NCI-H2029 (cell line): ENCODE measurements at places on chromosomes 1 and 21.
A peak's percentile ranks its signal among the peaks of the same experiment; 100 is the strongest.

- DNase-seq: no peak
Measured at GRCh38 chr1:214615109-214615508, 12.1 kb downstream of the CENPF start.

GRCh38 chr1:200802865-200803512 is 64.3 kb downstream of the CAMSAP2 start:
- peak; percentile 67 for DNase-seq

GRCh38 chr1:31181515-31182343 is 58.0 kb downstream of the NKAIN1 start:
- peak; percentile 8 for DNase-seq

GRCh38 chr1:31633117-31633516 is 11.6 kb downstream of the PEF1 start:
- DNase-seq: no peak

DNA sequence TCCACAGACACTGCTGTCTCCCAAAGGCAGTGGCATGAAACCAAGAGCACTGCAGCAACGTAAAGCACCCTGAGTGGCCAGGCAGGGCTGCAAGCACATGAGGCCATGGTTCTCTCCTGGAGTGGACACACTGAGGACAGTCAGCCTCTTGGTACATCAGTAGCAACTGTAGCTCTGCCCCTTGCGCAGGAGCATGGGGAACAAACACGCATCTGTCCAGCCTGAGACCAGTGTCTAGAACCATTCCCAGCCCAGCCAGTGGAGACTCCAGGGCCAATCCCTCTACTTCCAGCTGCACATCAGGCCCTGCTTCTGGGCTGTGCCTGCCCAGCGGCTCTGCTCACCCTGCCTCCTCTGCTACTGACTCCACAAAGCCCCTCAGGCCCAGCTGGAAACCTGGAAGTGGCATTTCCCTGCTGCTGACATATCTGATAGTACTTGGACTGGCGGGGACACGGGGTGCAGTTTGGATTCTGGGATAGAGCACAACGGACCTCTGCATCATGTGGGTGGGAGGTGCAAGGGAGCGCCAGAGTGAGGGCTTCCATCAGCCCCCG is 49.0 kb downstream of the TOR1AIP2 start:
- DNase-seq: no peak

- DNase-seq: no peak
Measured at GRCh38 chr1:230267338-230268065, 158.6 kb downstream of the PGBD5 start.

DNA sequence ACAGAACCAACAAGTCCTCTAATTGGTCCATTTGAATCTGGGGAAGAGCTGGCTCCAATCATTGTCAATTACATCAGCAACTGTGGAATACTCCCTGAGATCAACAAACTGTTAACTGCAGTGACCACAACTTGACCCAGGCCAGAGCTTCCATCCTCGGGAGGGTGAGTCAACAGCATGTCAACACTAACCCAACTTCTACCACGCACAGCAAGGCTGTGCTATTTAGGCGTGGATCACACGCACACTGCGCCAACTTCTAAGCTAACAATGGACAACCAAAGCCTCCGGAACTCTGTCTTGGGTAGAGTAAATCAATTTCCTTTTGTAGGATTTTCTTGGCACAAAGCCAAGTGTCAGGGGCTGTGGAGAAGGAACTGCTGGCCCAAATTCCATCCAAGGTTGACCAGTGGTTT is 30.4 kb downstream of the APP start:
- DNase-seq: no peak

DNA sequence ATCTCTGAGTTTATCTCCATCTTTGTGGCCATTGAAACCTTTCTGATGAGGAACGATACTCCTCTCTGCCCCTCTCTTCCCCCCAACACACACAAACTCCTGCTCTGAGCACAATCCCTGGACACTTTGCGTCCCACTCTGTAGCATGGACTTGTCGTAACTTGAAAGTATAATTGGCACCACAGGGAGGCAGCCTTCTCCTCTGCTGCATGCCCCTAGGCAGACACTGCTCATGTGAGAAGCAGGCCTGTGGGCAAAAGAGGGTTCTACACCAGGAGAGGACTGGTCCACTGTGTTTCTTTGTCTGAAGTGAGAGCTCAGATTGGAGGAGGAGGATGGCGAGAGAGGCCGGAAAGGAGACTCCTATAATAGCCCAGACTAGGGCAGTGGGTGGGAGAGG is 3.8 kb upstream of the PARS2 start:
- no peak for DNase-seq

- no peak for DNase-seq
Measured at GRCh38 chr1:54111624-54112023, 41.2 kb downstream of the CDCP2 start.

DNA sequence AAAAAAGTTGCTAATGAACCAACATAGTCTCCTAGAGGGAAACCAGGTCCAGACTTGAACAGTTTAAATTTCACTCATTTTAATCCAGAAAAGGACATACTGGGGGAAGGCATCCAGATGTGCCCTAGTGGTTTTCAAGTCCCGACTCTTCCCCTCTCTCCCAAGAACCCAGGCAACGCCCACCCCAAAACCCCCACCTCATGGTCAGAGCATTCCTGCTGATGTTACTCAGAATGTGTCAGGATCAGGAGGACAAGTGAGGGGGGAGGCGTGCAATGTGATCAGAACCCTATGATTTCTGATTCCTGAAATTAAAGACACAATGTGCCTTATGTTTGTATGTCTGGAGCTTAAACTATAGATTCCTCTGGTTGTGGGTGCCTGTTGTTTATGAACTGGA is 1.6 kb upstream of the CTSK start:
- DNase-seq: no peak

- DNase-seq: no peak
Measured at GRCh38 chr1:41255978-41256377, 13.9 kb upstream of the SCMH1 start.

GRCh38 chr1:81314513-81315233 is 486.1 kb upstream of the ADGRL2 start:
- no peak for DNase-seq

DNA sequence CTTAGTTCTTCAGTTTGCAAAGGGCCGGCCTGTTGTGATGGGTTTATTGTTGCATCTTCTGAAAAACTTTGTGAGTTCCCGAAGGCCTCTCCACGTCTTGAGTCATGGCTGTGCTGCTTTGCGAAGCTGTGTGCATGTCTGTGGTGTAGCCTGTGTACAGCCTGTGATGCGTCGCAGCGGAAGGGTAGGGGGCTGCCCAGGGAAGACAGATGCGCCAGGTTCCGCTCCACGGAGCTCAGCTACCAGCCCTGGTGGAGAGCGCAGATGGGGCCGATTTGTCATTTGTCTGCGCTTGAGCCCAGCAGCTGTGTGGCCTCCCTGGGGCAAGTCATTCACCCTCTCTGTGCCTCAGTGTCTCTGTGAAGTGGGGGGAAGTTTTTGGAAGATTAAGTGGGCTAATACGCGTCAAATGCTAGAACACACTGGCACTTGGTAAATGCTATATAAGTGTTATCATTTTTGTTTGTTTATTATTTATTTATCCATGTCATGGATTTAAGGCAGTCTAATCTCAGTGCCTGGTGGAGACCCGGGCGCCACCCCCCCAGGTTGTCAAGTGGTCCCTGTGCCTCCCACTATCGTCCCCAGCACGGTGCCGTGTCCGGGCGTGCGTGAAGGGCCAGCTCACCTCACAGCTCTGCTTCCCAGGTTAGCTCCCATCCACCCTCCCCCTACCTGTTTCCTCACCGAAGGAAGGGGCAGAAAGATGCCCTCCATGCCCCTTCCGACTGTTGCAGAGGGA is 8.4 kb downstream of the PDE9A start:
- no peak for DNase-seq

- no peak for DNase-seq
Measured at GRCh38 chr1:2948751-2949680, 72.3 kb upstream of the ACTRT2 start.

- DNase-seq: peak; percentile 75
Measured at GRCh38 chr1:58780836-58781452, 2.9 kb downstream of the JUN start.

DNA sequence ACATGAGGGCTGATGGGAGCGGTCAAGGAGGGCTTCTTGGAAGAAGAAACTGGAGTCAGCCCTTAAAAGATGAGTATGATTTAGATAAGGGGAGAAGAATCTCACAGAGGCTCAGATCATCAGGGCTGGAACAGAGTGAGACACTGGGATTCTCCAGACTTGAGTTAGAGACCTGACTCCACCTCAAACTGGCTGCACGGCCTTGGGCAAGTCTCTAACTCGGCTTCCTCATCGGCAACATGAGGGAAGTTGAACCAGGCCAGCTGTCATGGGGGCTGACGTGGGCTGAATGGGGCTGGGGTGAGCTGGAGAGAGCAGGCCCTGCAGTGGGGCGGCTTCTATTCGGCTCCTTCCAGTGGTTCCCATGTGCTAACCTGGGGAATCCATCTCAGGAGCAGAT is 2.5 kb downstream of the C1QC start:
- DNase-seq: no peak

- peak; percentile 99 for DNase-seq
Measured at GRCh38 chr1:58932859-58933598, 149.2 kb upstream of the JUN start.

GRCh38 chr21:42559326-42559725 is 45.7 kb downstream of the SLC37A1 start:
- DNase-seq: no peak

DNA sequence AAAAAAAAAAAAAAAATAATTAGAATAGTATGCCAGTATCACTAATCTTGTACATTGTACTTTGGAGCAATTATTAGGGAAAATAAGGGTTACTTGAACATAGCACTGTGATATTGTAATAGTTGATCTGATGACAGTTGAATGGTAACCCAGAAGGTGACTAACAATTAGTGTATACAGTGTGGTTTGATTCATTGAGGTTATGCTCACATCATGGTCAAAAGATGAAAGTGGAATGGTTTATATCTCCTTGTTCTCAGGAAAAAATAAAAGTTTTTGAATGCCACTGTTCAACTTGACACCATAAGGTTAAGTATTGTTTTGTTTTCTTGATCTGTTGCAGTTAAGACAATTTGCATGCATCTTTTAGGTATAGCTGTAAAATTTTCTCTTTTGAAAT is 87.0 kb downstream of the GPR52 start:
- DNase-seq: no peak

DNA sequence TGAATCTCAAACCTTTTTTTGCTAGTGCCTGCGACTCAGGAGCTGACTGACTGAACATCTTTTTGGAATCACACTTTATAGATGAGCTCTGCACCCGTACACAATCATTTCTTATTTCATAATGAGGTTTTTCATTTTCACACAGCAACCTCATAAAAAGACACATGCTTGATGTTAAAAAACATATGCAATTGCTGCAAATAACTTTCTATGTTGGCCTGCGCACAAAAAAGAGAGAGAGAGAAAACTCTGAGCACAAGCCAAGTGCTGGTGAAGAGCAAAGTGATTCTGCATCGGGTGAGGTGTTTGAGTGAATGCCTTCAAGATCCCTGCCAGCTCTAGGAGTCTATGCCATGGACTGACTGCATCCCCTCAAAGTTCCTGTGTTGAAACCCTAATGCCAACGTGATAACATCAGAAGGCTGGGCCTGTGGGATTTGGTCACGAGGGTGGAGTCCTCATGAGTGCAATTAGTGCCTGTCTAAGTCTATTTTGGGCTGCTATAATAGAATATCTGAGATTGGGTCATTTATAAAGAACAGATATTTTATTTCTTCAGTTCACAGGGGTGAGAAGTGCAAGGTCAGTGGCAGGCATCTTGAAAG is 36.6 kb downstream of the C1orf87 start:
- DNase-seq: no peak

DNA sequence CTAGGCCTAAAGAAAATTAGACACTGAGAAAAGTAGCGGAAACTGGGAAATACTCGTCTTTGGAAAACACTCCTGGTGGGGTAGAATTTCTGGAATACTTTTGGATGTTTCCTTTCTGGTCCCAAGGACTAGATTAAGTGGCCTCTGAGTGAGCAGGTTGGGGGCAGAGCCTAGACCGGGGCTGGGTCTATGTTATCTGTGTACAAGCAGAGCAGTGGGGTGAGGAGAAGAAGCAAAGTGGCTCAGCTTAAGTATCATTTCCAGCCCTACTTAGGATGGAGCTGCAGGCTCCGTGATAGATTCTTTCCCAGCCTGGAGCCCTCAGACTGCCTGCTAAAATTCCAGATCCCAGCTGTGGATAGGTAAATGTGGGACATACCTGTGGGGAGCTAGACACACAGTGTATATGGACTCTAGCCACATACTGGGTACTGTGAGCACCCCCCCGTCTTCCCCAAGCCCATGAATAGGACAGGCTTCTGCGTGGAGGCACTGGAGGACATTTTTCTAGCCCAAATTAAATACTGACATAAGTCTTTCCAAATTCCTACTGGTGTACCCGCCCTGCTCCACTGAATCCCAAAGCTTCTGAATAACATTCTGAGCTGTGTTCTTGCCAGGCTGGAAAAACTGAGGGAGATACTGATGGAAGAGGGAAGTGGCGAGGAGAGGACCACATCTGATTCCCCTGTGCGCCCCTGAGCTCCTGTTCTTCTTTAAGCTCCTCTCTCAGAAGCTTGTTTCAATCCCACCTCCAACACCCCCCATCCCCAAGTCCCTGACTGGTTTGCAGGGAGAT is 6.8 kb downstream of the FMOD start:
- no peak for DNase-seq

GRCh38 chr1:40519517-40519916 is 10.9 kb downstream of the EXO5 start:
- no peak for DNase-seq

DNA sequence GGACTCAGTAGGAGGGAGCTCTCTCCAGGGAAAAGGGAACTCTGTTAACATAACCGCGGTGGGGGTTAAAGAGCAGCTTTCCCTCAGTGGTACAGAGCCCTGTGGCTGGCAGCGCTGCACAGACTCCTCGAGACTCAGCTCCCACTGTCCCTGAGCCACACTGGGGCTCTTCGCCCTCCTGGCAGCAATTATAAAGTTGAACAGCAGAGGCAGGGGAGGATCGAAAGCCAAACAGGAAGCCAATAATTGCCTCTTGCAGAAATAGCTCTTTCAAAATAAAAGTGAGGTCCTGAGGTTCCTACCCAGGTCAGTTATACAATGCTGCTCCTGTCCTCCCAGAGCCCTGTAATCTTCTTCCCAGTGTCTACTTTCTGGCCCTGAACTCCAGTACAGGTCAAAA is 77.0 kb downstream of the FAM78B start:
- DNase-seq: no peak

DNA sequence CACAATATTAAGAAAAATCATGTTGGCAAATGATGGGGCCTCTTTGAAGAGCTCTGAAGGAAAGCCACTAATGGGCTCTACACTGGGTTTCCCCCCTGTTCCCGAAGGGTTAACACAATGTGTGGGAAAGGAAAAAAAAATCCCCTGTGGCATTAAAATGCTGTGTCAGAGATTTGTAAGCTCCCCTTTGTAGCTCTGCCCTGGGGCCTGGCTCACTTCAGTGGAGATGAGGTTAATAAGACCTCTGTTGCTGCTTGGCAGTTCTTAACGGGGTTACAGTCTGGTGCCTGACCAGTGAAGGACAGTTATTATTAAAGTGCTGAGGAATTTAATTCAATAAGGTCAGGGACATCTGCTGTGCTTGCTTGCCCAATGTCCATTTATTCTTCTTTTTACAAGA is 129.7 kb upstream of the UBE2U start:
- no peak for DNase-seq

GRCh38 chr1:205488074-205488723 is 16.3 kb upstream of the CDK18 start:
- DNase-seq: peak; percentile 31
